ENCODE measurements at places on chromosomes 13 and 19. TPM values are rescaled to one million over a fixed set of nuclear protein-coding genes. Genes with fewer than 3 reads are reported as not detected.

FFAR3 gene
- not detected for total RNA-seq

ATP1A3 gene
- 149 TPM for total RNA-seq

POU4F1 gene
- total RNA-seq: under 0.01 TPM

SIGLEC11 gene
- total RNA-seq: under 0.01 TPM

CPT1C gene
- 39.9 TPM for total RNA-seq

GRIN3B gene
- under 0.01 TPM for total RNA-seq

CBARP gene
- 5.3 TPM for total RNA-seq

IFT88 gene
- total RNA-seq: 23.6 TPM

FPR2 gene
- 0.41 TPM for total RNA-seq

TJP3 gene
- total RNA-seq: not detected

ZNF492 gene
- total RNA-seq: 4.1 TPM

DCLK1 gene
- 263 TPM for total RNA-seq

NMRK2 gene
- total RNA-seq: not detected

PEAK3 gene
- total RNA-seq: under 0.01 TPM

DAZAP1 gene
- 43.6 TPM for total RNA-seq

MAB21L1 gene
- total RNA-seq: 1.6 TPM

CGB5 gene
- total RNA-seq: not detected

ETV2 gene
- total RNA-seq: 0.82 TPM

CAPNS1 gene
- total RNA-seq: 98.6 TPM

KIR2DL4 gene
- total RNA-seq: not detected

WTIP gene
- 20.4 TPM for total RNA-seq

DHX34 gene
- 10.2 TPM for total RNA-seq

LDLR gene
- 28.5 TPM for total RNA-seq

SMAD9 gene
- total RNA-seq: 9.8 TPM

C19orf67 gene
- total RNA-seq: not detected

ATP4B gene
- total RNA-seq: not detected

GNG7 gene
- 7.7 TPM for total RNA-seq

PDE4C gene
- total RNA-seq: 1.2 TPM

CBLC gene
- total RNA-seq: not detected

ZNF583 gene
- 55.4 TPM for total RNA-seq

KMT2B gene
- total RNA-seq: 3.7 TPM

KRTDAP gene
- not detected for total RNA-seq

SPINT2 gene
- total RNA-seq: 104 TPM

ARRDC5 gene
- total RNA-seq: not detected

TEX29 gene
- total RNA-seq: not detected

EID2B gene
- 24.1 TPM for total RNA-seq

TUBA3C gene
- not detected for total RNA-seq

KLK14 gene
- total RNA-seq: not detected

ZNF625 gene
- 29.3 TPM for total RNA-seq

TMEM259 gene
- 29.3 TPM for total RNA-seq

TMEM150B gene
- not detected for total RNA-seq

ZNF136 gene
- total RNA-seq: 25.7 TPM

MIA gene
- total RNA-seq: not detected

PROZ gene
- total RNA-seq: not detected

NKPD1 gene
- 1.2 TPM for total RNA-seq

PLPPR3 gene
- total RNA-seq: 119 TPM

CPB2 gene
- not detected for total RNA-seq

ZNF653 gene
- total RNA-seq: 16.3 TPM

EHD2 gene
- 1.2 TPM for total RNA-seq

C19orf85 gene
- not detected for total RNA-seq

ATP13A1 gene
- total RNA-seq: 22.0 TPM

ZFP14 gene
- total RNA-seq: 65.6 TPM
